Activated T-helper 9 cell treated with anti-CD3 and anti-CD28 coated beads, Interleukin-2, amount 50 U/mL, for 16 hours (primary cell): ENCODE measurements at places on chromosomes 7 and 10.

DNA sequence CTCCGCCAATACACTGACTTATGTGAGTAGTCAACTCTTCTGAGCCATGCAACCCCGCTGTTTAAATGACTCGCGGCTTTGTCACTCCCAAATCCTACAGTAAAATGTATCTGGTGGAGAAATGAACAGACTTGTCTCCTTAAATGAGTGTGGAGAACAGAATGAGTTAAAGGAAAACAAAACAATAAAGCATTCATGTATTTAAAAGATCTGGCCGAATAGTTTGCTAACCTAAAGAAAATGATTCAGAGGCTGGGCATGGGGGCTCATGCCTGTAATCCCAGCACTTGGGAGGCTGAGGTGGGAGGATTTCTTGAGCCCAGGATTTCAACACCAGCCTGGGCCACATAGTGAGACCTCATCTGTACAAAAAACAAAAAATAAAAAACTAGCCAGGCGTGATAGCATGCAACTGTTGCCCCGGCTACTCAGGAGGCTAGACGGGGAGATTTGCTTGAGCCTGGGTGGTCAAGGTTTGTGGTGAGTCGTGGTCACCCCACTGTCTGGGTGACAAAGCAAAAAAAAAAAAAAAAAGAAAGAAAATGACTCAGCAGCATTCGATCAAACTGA, 86.5 kb upstream of the PFKP start:
- DNase-seq = no peak

DNA sequence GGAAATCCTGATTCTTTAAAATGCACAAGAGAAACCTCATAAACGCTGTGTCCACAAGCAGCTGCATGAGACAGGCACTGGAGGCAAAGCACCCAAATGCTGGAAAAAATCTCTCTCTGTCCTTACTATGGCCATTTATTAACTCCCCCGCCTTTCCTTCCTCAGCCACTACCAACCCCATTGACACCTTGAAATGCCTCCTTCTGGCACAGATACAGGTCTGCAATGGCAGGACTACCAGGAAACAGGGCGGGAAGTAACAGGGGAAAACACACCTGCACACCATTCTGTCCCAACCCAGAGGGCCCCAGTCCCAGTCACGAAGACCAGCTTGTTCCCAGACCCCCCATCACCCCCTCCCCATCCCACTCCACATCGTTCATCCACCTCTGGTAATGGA, 224.3 kb downstream of the PARD3 start:
- no peak for DNase-seq

GRCh38 chr7:14430926-14431325, 441.5 kb upstream of the ETV1 start:
- DNase-seq = no peak

GRCh38 chr7:148967032-148967372, 61.3 kb downstream of the PDIA4 start:
- DNase-seq = no peak

GRCh38 chr10:103475437-103475836, 3.6 kb downstream of the CALHM3 start:
- no peak for DNase-seq

GRCh38 chr10:90849956-90850749, 7.7 kb downstream of the HTR7 start:
- no peak for DNase-seq

DNA sequence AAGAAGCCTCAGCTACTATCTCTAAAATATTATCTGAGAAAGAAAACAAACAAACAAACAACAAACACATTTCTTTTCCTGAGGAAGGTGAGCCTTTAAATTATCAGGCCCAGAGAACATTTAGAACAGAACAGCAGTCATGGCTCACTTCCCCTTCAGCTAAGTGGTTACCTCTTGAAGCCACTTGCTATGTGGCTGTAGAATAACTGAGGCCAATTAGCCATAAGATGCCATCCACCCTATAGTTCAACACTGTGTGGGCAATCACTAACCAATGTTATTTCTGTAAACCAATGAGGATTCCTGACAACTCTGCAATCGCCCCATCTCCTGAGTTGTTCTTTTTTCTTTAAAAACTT, 3.7 kb upstream of the UPP1 start:
- no peak for DNase-seq

DNA sequence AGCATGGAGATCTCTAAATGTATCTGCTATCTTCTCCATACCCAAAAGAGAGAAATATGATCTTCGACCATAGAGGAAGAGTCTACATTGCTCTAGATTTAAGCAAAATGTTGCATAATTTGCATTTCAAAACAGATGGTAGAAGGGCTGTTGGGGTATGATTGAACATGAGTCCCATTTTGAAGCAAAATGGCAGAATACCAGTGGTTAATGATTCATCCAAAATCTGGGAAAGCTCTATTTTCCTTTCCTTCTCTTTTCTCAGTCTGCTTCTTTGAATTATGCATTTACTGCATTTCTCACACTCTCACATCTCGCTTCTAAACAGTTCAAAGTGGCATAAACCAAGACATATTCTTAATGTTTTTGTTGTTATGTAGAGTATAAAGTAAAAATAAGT, 178.5 kb downstream of the MACC1 start:
- no peak for DNase-seq
